CD8-positive, alpha-beta memory T cell (primary cell): ENCODE measurements at places on chromosomes 12 and 14. TPM values are rescaled to one million over a fixed set of nuclear protein-coding genes. Genes with fewer than 3 reads are reported as not detected.

DNA sequence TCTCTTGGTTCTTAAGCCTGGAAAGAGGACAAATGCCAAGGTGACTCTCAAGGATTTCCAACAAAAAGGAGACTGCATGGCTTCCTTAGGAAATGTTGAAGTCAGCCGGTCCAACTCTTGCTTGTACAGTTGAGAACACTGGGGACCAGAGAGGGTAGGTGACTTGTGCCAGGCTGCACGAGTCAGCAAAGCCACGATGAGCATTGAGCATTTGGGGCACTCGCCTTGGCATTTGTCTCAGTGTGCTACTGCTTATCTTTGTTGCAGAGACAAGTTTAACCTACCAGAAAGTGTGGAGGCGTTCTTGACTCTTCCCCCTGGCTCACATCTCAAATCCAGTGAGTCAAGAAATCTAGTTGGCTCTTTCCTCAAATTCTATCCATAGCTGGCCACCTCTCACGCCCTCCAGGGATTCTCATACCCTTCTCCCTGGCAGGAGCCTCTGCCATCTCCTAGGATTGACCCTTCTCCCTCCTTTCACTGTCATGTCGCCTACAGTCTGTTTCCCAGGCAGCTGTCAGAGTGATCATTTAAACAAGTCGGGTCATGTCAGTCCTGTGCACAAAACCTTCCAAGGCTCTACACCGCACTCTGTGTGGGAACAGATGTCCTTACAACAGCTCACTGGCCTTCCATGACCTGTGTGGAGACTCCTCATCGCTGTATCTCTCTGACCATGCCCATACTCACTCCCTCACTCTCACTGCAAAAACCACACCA, 17.2 kb upstream of the KRT83 start:
- DNase-seq: no peak

DNA sequence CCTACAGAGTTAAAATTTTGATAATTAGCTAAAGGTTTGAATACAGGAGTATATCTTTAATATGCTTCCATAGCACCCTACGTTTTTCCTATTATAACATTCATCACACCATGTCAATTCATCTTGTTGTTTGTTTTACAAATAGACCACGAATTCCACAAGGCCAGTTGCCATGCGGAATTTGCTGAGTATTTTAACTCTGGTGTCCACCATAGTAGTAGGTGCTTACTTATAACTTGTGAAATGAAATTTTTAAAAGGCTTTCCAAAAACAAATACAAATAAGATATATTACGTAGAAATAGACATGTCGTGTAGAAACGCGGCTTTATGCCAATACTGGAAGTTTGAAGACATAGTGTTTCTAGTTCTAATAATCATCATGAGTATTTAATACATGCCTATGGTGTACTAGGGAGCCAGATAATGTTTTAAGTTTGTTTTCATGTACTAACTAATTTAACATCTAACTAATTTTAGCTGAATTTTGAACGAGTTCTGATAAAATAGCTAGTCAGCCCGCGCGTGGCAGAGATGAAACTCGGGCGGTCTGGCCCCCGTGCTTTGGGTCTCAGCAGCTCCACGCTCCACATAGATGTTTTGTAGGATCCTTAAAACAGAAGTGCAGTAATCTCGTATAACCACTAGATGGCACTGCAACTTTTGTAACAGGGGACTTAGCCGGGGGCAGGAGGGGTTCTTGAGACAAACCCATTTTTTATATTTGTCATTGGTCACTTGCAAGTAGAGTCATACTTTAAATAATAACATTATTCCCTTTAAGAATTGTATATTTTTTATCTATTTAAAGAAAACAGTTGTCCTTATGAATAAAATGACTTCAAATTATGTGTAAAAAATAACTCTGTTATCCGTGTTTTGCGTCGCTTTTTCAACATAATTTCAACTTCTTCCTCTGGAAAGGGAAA, 10.2 kb downstream of the CD69 start:
- peak; percentile 68 for DNase-seq

DNA sequence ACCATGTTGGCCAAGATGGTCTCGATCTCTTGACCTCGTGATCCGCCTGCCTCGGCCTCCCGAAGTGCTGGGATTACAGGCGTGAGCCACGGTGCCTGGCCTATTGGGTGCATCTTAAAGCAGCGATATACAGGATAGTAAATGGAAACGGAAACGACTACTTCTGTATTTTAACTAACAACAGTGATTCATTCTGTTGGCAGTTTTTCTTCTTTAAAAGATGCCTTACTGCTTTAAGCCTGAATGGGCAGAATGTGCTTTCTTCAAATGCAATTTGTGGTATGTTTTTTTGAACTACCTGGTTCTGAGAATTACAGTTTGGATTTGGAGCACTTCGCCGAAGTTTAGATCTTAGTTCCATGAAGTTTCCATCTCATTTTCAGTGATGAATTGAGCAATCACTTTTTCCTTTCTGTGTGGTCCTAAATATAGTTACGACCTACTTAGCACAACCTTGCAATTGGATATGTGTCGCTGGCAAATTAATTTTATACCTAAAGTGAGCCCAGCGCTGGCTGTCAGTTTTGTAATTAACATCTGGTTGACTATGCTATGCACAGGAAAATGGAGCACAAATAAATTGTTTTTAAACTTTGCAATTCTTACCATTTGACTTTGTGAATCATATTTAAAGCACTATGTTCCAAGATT, 53.6 kb upstream of the EIF5 start:
- DNase-seq: no peak

DNA sequence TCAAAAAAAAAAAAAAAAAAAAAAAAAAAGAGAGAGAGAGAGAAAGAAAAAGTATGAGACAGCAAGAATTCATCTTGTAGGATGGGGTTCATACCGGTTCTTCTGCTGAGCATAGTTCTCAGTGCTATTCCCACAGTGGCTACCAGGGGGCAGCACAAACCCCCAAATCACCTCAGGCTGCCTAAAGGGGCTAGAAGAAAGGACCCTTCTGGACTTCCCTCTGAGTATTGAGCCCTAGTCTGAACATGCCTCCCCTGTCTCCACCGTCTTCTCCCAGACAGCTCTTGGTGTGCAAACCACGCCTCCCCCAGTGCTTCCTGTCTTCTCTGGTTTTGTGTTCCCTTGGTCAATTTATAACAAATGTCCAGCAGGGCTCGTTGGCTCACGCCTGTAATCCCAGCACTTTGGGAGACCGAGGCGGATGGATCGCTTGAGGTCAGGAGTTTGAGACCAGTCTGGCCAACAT, 31.3 kb upstream of the SMUG1 start:
- DNase-seq: peak; percentile 47

The TSHR gene
- not detected for total RNA-seq

The ADAM21 gene
- 0.09 TPM for total RNA-seq

The GPRC5D gene
- not detected for total RNA-seq
